ENCODE measurements at places on chromosomes 5 and 9.

- no peak for DNase-seq
These were observed 39.0 kb downstream of the RIGI start for GRCh38 chr9:32486839-32487562.

DNA sequence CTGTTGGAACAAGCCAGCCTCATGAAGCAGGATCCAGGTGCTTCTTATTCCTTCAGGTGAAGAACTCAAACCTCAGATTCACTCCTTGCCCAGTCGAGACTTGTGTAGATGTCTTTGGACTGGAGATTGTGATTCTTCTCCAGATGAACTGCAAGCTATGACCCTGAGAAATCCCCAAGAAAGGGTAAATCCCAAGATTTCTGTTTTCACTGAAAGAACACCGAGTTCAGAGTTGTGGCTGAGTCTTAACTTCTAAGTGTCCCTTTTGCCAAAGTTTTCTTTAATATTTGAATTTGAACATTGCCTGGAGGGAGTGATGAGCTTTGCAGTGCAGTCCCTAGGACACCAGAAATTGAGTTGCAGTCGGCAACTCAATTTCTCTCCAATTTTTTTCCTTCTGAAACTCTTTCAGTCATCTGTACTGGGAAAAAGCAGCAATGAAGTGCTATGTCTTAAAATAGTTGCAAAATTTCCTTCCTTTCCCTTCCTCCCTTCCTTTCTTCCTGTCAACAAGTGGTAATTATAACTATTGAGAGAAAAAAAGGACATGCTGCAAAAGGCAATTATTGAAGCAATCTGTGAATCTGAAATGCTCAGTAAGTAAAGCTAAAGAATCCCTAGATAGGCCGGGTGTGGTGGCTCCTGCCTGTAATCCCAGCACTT lies 56.1 kb downstream of the ANKRD55 start:
- no peak for DNase-seq

GRCh38 chr5:115180165-115180709 lies 10.5 kb upstream of the TRIM36 start:
- DNase-seq, result no peak

GRCh38 chr9:27344776-27345175 lies 47.8 kb upstream of the EQTN start:
- DNase-seq, result no peak

- DNase-seq, result no peak
These were observed 157.7 kb upstream of the SLC24A2 start for GRCh38 chr9:19946441-19947109.

DNA sequence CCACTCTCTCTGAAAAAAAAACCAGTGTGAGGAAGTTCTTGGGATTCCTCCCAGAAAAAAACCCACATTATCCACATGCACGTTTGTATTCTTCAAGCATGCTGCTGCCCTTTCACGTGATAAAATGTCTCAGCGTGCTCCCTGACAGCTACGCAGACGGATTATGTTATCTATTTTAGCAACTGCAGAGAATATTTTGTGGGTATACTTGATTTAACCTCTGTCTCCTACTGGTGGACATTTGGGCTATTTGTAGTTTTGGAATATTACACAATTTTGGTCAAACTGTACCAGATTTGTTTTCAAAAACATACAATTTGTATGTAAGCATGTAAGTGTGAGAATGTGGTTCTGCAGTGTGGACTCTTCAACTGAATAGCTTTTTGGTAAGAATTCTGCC lies 10.7 kb downstream of the PRRC2B start:
- no peak for DNase-seq
